Activated naive CD4-positive, alpha-beta T cell treated with anti-CD3 and anti-CD28 coated beads for 36 hours (primary cell): ENCODE measurements at places on chromosomes 4 and X.
A peak's percentile ranks its signal among the peaks of the same experiment; 100 is the strongest.

- DNase-seq = no peak
- H3K27ac ChIP-seq = no peak overlapping the region
- H3K4me1 ChIP-seq = no peaks in the 10 kb centered on the region
- H3K4me3 ChIP-seq = no peak overlapping the region
- H3K27me3 ChIP-seq = no peaks in the 10 kb centered on the region
Measured at GRCh38 chrX:37314531-37314930, 34.6 kb upstream of the PRRG1 start.

DNA sequence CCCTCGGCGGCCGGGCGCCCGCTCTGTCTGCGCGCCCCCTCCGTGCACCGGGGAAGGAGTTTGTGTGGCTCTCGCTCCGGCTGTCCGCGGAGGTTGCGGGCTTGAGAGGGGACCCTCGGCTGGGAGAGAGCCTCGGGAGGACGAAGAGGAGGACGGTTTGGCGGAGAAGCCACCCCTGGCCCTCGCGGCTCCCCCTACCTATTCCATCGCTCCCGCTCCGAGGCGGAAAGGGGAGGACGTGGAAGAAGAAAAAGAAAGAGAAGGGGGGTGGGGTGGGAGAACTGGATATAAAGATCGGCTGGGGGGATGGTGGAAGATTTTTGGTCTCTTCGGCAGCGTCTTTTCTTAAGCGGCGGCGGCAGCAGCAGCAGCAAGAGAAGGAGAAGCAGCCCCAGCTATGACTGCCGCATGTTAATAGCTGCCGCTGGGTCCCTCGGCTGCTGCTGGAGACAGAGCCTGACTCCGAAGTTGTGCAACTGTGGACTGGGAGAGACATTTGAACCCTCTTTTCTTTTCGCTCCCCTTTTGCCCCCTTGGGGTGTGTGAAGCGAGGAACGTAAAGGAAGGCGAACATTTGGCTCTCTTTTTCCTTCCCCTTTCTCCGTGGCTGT, 895 bp downstream of the ADGRL3 start:
- DNase-seq = no peak
- H3K4me1 ChIP-seq = peaks cover 4% of the 10 kb centered on the region

- H3K4me3 ChIP-seq = peak overlapping the region; percentile 98
- H3K4me1 ChIP-seq = peaks cover 16% of the 10 kb centered on the region
- H3K27me3 ChIP-seq = no peaks in the 10 kb centered on the region
- peaks cover 8% of the 10 kb centered on the region for H3K36me3 ChIP-seq
Measured at GRCh38 chrX:120560405-120560841, 339 bp downstream of the CUL4B start.

DNA sequence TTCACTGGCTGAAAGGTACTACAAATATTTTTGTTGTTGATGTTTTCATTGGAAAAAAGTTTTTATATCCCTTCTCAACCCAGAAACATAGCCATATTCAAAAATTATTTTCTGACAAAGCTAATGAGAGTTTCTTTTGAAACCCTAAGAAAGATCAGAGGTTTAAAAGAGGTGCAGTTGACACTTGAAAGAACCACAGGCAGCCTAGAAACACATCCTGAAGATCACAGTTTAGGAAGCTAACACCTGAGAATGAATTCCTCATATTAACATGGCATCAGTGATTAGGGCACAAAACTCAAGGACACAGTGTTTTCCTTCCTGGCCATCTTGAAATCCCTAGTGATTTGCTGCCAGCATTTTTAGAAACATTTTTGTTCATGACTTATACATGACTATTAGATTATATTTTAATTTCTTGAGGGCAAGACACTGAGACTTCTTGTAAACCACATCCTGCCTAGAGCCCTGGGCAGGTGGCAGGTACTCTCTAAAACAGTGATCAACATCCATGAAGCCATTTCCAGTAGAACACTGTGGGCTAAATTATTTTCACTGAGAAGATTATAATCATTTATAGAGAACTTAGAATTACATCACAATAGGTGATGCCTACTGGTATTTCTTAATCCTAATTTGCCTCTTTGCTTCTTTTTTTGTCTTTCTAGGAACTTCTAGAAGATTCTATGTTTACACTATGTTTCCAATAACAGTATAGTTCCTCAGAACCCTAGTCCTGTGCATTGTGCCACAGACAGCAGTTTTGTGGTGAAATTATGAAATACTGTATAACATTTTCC, 80.0 kb downstream of the ARSJ start:
- H3K27ac ChIP-seq = peak overlapping the region; percentile 78
- H3K27me3 ChIP-seq = no peaks in the 10 kb centered on the region
- H3K4me3 ChIP-seq = no peak overlapping the region
- H3K36me3 ChIP-seq = peaks cover 1% of the 10 kb centered on the region

GRCh38 chr4:75371915-75372314, 142.3 kb downstream of the RCHY1 start:
- no peak overlapping the region for H3K27ac ChIP-seq
- no peaks in the 10 kb centered on the region for H3K36me3 ChIP-seq
- no peak for DNase-seq
- H3K4me3 ChIP-seq = no peak overlapping the region

GRCh38 chr4:184745831-184746795, 12.2 kb upstream of the CENPU start:
- H3K27me3 ChIP-seq = no peaks in the 10 kb centered on the region
- peaks cover 15% of the 10 kb centered on the region for H3K4me1 ChIP-seq
- H3K36me3 ChIP-seq = no peaks in the 10 kb centered on the region

GRCh38 chr4:114636192-114636935, 37.8 kb downstream of the UGT8 start:
- no peak overlapping the region for H3K4me3 ChIP-seq
- peaks cover 2% of the 10 kb centered on the region for H3K27me3 ChIP-seq
- no peaks in the 10 kb centered on the region for H3K36me3 ChIP-seq
- DNase-seq = no peak
- no peak overlapping the region for H3K27ac ChIP-seq
- no peaks in the 10 kb centered on the region for H3K4me1 ChIP-seq

DNA sequence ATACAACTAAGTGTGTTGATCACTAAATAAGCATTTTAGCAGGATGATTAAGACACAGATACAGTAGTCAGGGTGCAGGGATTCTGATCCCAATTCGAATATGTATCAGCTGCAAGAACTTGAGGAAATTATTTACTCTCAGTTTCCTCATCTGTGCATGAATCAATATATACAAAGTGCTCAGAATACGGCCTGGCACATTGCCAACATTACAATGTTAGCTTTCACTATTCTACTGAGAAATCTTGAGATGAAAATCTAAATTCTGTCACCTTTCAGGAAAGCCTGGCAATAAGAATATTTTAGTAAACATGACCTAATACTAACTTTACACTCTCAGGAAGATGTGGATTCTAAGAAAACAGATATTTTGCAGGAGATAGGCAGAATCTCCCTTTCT, 1001.6 kb upstream of the IGFBP7 start:
- no peaks in the 10 kb centered on the region for H3K36me3 ChIP-seq
- DNase-seq = no peak
- no peak overlapping the region for H3K4me3 ChIP-seq
